DMS79 (cell line): ENCODE measurements at places on chromosomes 3 and 15.

DNA sequence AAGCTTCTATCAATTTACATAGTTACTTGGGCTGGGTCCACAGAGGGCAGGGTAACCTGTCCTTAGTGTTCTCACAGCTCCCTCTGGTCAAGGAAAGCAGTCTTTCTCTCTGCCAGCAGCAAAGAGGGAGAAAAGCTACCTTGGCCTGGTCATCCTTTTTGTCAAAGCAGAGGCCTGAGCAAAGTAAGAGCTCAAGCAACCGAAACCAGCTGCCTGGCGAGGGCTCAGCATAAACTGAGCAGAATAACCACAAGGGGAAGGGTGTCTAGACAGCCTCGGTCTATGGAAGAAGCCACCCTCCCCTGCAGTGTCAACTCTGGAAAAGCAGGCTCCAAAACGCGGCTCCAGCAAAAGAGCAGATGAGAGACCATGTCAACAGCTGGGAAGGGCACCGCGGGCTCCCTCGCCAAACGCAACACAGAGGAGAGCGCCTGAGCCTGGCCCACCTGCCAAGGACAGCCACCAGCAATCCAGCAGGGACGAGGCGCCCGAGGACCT lies 17.4 kb downstream of the LRIG1 start:
- no peak for DNase-seq

GRCh38 chr3:146650691-146651442 lies 45.7 kb upstream of the PLSCR5 start:
- DNase-seq: no peak

- no peak for DNase-seq
Measured at GRCh38 chr3:32120471-32120870, 14.1 kb downstream of the GPD1L start.

GRCh38 chr3:99774467-99774866 lies 43.2 kb upstream of the CMSS1 start:
- no peak for DNase-seq

DNA sequence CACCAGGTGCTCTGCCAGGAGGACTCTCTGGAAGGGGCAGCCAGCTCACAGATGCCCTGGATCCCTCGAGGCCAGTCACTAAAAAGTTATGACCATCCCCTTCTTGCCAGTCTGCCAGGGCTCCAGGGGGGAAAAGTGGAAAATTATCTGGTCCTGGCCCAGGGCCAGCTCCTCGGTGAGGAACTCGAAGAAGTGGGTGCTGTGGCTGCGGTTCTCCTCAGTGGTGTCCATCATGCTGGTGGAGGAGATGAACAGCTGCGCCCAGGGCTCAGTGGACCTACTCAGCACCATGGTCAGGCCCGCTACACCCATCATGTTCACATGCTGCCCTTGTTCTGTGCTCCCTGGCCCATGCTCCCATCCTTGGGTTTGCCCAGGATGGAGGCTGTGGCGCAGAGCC lies 19.2 kb downstream of the EXOG start:
- DNase-seq: no peak

- DNase-seq: no peak
Measured at GRCh38 chr15:65839354-65839901, 29.9 kb upstream of the RAB11A start.

GRCh38 chr15:63339836-63340235 lies 41.8 kb downstream of the CA12 start:
- no peak for DNase-seq

GRCh38 chr3:127393131-127393820 lies 105.4 kb upstream of the PRR20G start:
- no peak for DNase-seq

GRCh38 chr3:111852540-111852939 lies 6.5 kb upstream of the PHLDB2 start:
- no peak for DNase-seq

GRCh38 chr3:65400899-65401298 lies 637.8 kb downstream of the MAGI1 start:
- no peak for DNase-seq

DNA sequence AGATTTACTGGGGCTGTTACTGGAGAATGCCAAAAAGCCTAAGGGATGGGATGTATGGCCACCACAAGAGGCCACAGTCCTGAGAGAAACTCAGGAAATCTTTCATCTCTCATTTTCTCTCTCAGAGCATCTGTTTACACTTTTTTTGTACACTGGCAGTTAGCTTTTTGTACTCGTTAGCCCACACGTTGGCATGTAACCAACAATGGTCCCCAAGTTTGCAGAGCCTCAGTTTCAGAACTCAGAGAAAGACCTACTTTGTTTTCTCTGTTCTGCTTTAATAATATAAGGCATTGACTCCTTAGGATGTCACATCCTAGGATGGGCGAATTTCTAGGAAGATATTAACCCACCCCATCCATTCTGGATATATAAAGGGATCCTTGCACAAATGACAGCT lies 183.5 kb downstream of the SUCNR1 start:
- no peak for DNase-seq

DNA sequence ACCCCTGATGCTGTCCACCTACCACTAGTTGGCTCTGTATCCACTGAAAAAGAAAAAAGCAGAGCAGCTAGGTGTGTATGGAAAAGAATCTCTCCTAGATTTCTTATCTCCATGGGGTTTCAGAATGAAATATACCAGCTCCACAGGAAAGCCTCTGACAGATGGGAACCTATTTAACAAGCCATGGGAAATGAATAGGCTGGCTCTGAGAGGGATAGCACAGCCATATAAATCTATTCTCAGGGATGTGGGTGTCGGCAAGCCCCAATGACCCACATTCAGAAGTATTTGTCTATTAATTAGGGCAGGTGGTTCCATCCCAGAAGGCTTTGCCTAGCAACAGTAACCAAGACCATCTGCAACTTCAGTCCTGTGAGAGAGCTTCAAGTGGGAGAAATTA lies 694.1 kb downstream of the AGBL1 start:
- DNase-seq: no peak

DNA sequence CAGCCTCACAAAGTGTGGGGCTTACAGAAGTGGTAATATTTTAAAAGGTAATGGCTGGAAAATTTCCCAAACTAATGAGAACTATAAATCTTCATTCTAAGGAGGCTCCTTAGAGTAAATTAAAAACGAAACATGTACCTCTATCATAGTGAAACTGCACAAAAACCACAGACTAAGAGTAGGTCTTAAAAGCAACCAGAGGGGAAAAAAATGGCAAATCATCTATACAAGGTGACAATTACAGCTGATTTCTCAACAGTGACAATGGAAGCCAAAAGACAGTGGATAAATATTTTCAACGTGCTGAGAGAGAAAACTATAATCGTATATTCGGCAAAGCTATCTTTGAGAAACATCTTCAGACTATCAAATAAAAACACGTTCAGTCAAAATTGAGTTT lies 20.6 kb downstream of the HEG1 start:
- no peak for DNase-seq

DNA sequence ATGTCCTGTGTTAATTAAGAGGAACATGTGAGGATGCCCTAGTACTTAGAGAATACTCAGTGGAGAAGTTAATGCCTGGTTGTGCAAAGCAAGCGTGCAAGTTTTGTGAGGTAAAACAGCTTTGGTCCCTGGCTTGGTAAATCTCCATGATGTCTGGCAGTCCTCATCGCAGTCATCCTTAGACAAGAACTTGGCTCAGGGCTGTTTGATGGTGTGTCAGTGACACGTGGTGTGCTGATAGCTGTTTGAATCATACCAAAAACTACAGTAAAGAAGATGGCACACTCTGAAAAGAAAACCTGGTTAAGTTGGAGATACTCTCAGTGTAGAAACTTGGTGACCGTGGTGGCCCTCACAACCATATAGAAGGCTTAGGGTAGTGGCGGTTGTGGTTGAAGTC lies 361.7 kb downstream of the FEZF2 start:
- DNase-seq: no peak

GRCh38 chr3:177904621-177905020 lies 631.6 kb upstream of the KCNMB2 start:
- DNase-seq: no peak

DNA sequence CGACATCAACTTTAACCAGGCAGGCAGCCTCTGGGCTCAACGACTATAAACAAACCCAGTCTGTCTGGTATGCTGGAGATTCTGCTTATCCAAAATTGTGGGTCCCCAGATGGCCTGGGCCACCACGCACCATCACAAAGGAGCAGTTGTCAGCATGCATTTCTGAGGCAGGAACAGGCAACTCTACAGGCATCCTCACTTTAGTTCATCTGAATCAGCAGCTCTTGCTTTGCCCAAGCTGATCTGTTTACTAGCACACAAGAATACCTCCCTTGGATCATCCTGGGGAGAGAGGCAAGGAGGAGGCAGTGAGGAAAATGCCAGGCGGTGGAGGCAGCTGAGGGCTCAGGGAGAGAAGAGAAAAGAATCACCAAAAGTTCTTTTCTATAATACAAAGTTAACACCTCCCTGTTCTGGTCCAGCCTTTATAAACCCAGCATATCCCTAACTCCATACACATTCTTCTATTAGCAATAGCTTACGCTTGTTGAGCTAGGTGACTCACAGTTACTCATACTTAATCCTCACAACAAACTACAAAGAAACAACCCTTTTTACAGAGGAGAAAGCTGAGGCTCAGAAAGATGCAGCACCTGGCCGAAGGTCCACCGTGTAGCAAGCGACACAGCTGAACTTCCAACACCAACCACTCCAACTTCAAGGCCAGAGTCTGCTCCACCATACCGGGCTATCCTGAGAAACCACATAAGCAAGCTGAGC lies 33.6 kb downstream of the ZDHHC3 start:
- no peak for DNase-seq

DNA sequence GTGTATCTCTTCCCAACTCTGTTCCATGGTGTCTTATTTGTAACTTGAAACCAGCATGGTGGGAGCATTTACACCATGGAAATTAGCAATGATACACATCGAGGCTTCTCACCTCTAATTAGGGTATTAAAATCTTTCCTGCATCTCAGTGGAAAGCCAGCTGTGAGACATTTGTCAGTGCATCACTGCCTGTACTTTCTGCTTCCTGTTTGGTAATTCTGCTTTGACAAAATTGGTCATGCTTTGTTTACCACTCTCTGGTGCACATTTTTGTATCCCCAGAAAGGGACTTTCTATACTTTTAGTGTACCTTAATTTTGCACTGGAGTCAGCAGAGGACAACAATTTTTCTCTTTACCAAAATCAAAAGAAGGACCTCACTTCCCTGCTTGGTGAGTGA lies 402.1 kb downstream of the PDCD6IP start:
- no peak for DNase-seq

DNA sequence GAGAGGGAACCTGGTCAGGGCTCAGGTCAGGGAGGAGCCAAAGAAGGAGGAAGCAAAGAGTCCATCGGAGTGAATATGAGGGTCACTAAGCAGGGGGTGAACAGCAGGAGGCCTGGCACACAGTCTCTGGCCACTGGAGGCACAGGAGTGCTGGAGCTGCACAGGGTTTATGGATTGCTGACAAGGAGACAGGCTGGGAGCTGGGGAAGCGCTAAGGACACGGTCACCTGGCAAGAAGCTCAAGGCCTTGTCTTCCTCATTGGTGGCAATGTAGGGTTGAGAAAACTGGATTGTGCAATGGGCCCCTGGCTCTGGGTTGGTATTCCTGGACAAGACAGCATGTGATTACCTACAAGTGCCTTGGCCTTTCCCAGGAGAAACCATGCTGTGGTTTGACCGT lies 5.8 kb upstream of the CAMP start:
- no peak for DNase-seq

DNA sequence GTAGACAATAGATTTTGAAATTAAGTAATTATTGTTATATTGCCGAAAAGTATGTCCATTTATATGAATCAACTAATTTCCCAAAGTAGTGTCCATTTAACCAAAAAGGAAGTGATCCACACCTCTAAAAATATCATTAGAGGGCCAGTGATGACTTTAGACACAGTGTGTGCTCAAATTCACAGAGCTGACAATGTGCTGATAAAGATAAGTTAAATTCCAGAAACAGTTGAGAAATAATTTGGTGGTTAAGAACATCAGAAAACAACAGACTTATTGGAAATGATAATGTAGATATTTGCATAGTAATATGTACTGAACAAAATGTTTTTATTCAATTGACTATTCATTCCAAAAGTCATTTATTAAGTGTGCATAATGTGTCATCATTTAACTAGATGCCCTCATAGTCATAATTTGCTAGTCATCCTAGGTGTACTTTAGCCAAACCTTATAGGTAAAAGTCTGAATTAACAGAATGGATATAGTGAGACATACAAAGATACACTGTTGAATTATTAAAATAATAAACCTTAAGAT lies 230.2 kb upstream of the ADAMTS9 start:
- no peak for DNase-seq

- no peak for DNase-seq
Measured at GRCh38 chr3:50089609-50089945, 858 bp downstream of the RBM5 start.

DNA sequence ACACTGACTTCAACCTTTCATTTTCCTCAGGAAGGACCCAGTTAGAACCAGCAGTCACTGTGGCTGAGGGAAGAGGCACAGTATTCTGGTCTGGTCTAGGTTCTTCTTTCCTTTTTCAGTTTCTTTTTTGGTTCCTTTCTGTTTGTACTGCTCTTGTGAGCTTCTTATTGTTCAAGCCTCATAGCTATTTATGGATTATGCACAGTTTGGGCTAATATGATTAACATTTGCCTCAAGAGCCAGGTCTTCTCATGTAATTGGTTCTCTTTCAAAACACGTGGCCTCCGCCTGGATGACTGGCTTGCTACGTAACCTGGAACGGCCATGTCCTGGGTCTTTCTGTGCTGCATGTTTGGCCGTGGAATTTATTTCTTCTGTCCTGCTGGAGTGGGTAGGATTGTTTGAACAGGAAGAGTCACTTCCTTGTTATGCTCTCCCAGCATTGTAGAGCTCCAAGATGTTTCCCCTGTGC lies 43.3 kb downstream of the RBMS3 start:
- no peak for DNase-seq

GRCh38 chr3:115633467-115633866 lies 10.2 kb downstream of the GAP43 start:
- no peak for DNase-seq

DNA sequence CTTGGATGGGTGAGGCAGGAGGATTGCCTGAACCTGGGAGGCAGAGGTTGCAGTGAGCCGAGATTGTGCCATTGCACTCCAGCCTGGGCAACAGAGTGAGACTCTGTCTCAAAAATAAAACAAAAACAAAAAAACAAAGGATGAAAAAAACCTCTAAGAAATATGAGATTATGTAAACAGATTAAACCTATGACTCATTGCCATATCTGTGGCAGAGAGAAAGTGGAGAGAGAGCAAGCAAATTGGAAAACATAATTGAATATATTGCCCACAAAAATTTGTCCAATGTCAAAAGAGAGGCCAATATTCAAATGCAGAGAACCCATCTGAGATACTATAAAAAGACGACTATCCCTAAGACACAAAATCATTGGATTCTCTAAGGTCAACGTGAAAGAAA lies 1106.0 kb downstream of the OTOL1 start:
- no peak for DNase-seq

DNA sequence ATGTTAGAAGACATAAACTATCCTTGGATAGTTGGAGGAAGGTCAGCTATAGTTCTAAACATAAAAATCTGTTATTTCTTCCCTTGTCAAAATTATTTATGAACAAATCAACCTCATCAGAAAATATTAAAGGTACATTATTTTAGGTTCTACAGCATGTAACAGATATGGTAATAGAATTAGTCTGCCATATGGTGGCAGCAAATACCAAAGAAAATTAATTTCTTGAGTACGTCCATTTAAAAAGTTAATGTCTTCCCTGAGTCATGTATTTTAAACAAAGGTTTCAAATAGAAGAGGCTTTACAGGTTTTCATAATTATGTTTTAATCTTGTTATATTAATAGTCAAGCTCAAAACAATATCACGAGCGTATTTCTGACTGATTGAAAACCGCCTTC lies 17.9 kb upstream of the ANKRD28 start:
- no peak for DNase-seq
